ENCODE measurements at places on chromosomes 7 and 10.

DNA sequence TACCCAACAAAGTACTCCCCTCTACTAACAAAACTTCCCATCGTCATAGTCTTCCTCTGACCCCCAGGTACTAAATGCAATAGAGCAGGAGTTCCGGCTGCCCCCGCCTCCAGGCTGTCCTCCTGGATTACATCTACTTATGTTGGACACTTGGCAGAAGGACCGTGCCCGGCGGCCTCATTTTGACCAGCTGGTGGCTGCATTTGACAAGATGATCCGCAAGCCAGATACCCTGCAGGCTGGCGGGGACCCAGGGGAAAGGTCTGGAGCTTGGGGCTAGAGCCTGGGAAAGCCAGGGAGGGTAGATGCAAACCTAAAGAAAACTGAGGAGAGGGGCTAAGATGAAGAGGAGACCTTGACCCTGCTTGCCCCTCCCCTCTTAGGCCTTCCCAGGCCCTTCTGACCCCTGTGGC lies 15.3 kb downstream of the EPHB6 start:
- no peak for DNase-seq

GRCh38 chr10:24822590-24822989 lies 98.9 kb upstream of the ARHGAP21 start:
- no peak for DNase-seq

GRCh38 chr10:44198780-44199097 lies 186.2 kb downstream of the CXCL12 start:
- no peak for DNase-seq

DNA sequence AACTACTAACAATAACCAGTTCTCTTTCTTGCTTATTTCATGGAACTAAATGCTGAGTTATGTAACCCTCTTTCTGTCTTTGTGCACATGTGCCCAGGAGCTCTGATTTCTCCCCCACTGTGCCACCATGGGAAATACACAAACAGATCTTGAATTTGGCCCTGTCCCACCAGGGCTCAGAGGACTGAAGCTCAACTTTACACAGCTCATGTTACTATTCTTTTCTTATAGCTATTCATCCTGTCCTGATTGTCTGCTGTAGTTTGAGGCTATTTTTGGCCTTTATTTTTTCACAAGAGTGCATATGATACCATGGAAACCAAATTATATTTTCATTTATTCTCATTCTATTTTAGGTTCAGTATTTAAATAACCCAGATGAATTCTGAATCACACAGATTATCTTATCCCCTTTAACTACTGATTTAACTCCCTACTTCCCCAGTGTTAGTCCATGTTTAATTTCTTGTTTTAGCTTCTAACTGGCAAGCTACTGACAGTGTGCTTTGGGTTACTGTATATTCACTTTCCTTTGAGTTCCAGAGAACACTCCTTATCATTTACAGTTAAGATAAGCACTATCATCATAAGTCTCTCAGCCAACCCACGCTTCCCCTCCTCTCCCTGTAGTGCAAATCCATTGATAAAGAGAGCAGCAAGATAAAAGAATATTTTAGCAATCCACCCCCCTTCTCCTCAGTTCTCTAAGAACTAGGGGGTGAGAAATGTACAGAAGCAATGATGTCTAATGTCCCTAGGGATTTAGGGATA lies 71.8 kb upstream of the GSDME start:
- DNase-seq, result peak; percentile 20

DNA sequence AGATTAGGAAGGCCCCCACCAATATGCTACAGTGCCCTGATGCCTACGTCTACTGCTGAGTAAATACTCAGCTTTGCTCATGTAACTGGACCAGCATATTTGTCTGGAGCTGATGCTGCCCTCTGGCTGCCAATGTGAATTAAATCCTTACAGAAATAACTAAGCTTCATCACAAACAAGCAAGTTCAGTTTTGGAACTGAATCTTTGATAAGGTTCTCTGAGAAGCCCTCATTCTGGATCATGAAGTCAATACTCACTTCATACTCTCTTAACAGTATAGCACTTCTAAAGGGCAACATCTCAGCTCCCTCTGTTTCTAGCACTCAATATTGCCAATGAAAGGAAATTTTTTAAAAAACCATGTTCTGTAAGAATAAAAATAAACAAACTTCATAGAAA lies 246.7 kb downstream of the ETV1 start:
- DNase-seq, result peak; percentile 46

- DNase-seq, result no peak
These were observed 76.2 kb downstream of the VIPR2 start for GRCh38 chr7:159068488-159068811.

GRCh38 chr7:127477295-127478023 lies 85.0 kb upstream of the ZNF800 start:
- no peak for DNase-seq

GRCh38 chr10:71753091-71753959 lies 20.0 kb downstream of the VSIR start:
- DNase-seq, result no peak

- DNase-seq, result peak; percentile 45
These were observed 17.6 kb downstream of the NT5C3A start for GRCh38 chr7:33044986-33045385.

- DNase-seq, result no peak
These were observed 27.2 kb downstream of the ANK3 start for GRCh38 chr10:60362461-60362860.

GRCh38 chr10:97311111-97311626 lies 7.9 kb upstream of the FRAT1 start:
- DNase-seq, result no peak

- DNase-seq, result no peak
These were observed 266.8 kb downstream of the SORCS1 start for GRCh38 chr10:106897719-106898118.

DNA sequence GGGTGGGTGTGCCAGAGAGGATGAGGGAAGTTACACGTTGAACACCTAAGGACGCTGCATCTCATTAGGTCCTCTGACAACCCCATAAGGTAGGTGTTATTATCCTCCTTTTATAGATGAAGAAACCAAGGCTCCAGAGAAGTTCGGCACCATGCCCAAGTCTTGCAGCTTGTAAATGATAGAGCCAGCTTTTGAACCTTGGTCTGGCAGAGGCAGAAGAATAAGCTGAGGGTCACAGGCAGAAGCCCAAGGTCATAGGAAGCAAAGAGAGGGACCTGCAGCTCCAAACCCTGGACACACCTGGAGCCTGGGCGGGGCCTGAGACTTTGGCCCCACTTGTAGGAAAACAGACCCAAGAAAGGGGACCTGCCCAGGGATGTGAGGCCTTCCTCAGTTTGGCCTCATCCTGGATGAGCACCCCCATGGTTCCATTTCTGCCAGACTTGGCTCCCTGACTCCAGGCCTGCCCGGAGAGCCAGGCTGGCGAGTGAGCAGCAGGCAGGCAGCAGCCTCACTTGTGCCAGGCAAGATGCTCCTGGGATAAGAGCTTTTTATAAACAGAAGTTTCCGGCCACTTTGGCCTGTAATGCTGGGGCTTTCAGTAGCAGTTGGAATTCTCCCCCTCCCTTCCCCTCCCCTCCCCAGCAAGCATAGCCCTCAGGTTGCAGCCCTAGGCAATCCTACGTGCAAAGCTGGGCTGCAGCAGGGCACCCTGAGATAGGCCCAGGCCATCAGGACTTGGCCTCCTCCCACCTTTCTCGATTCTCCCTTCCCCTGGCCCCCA lies 2.4 kb downstream of the KCNH2 start:
- DNase-seq, result no peak

DNA sequence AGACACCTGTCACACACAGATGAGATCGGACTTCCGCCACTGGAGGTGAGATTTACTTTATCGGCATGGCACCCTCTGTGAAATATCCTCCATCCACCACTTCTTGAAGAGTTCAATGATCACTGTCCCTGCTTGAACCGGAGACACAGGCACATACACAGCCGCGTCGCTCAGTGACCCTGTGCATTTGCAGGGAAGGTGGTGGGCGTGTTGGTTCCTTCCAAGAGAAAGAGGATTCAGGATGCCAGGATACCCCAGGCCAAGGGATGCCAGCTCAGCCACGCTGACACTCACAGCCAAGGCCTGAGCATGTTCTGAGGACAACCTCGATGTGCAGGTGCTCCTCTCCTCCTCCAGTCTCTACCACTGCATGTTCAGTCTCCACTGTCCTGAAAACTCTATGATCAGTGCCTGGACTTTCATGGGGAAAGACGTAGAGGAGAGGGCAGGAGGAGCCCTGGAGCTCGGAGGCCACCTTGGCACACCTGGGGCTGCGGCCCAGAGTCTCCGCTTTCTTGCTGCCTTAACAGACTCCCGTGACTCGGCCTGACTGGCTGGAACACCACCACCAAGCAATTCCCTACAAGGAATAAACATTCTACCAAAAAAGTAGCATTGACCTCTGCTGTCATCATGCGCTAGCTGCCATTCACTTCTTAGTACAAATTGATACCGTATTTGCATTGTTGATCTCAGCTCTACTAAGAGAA lies 115.2 kb downstream of the TCERG1L start:
- no peak for DNase-seq

GRCh38 chr7:131042269-131043160 lies 285.2 kb upstream of the MKLN1 start:
- no peak for DNase-seq

GRCh38 chr7:67711706-67712105 lies 715.1 kb downstream of the TYW1 start:
- no peak for DNase-seq

DNA sequence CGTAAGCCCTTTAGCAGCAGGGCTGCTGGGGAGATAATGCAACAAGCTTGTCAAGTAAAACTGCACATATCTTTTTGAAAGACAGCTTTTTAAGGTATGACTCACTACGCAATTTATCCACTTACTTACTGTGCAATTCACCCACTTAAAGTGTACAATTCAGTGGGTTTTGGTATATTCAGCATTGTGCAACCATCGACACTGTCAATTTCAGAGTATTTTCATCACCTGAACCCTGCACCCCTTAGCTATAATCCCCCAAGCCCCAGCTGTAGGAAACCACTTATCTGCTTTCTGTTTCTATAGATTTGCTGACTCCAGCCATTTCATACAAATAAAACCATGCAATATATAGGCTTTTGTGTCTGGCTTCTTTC lies 168.0 kb downstream of the PTPN20 start:
- DNase-seq, result peak; percentile 47

- DNase-seq, result peak; percentile 53
These were observed 33.1 kb downstream of the GLRX3 start for GRCh38 chr10:130169136-130169859.

DNA sequence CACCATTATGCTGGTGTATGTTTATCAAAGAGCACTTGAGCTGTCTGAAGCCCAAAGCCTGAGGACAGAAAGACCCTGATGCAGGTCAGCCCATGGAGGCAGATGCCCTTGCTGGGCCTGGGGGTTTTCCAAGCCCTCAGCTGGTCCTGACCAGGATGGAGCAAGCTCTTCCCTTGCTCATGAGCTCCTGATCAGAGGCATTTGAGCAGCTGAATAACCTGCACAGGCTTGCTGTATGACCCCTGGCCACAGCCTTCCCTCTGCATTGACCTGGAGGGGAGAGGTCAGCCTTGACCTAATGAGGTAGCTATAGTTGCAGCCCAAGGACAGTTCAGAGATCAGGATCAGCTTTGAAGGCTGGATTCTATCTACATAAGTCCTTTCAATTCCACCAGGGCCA lies 13.0 kb downstream of the AQP1 start:
- no peak for DNase-seq

- DNase-seq, result peak; percentile 90
These were observed 63.9 kb upstream of the AHR start for GRCh38 chr7:17234398-17235031.

DNA sequence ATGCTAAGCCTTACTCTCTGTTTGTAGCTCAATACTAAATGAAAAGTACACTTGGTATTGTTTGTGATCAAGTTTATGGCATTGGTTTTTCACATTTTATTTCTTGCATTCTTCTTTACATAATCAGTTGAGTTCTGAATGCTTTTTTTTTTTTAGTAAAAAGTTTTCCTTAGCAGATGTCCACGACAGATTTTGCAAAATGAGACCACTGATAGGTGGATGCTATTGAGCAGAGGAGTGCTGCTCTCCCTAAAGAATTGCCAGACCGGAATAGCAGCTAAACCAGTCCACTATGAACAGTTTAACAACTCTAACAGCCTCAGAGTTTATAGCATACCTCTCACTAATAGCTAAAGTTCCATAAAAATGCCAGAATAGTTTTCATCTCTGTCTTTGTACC lies 225.1 kb upstream of the CACNA2D1 start:
- no peak for DNase-seq

- peak; percentile 38 for DNase-seq
These were observed 14.5 kb downstream of the KLF14 start for GRCh38 chr7:130719541-130719940.

DNA sequence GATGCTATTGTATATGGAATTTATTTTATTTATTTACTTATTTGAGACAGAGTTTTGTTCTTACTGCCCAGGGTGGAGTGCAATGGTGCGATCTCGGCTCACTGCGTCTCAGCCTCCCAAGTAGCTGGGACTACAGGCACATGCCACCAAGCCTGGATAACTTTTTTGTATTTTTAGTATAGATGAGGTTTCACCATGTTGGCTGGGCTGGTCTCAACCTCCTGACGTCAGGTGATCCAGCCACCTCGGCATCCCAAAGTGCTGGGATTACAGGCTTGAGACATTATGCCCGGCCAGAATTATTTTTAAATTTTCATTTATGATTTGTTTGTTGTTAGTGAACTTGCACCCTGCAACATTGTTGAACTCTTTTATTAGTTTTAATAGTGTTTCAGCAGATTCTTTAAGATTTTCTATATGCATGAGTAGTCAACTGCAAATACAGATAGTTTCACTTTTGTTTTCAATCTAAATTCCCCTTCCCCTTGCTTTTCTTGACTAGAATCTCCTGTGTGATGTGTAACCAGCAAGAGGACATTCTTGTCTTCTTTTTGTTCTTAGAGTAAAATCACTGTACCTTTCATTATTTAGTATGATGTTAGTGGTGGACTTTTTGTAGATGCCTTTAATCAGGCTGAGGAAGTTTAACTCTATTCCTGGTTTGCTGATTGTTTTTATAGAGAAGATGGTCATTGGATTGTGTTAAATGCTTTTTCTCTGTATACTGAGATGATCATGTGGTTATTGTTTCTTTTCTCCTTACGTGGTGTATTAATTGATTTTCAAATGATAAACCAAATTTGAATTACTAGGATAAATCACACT lies 27.8 kb downstream of the ZNF33A start:
- DNase-seq, result no peak

- peak; percentile 51 for DNase-seq
These were observed 537 bp downstream of the FOXK1 start for GRCh38 chr7:4682621-4683042.

GRCh38 chr7:32936689-32937088 lies 20.6 kb upstream of the FKBP9 start:
- DNase-seq, result no peak

GRCh38 chr7:82291931-82292330 lies 151.6 kb downstream of the CACNA2D1 start:
- DNase-seq, result peak; percentile 53

- DNase-seq, result no peak
These were observed 68.1 kb downstream of the CALN1 start for GRCh38 chr7:72343991-72344390.

DNA sequence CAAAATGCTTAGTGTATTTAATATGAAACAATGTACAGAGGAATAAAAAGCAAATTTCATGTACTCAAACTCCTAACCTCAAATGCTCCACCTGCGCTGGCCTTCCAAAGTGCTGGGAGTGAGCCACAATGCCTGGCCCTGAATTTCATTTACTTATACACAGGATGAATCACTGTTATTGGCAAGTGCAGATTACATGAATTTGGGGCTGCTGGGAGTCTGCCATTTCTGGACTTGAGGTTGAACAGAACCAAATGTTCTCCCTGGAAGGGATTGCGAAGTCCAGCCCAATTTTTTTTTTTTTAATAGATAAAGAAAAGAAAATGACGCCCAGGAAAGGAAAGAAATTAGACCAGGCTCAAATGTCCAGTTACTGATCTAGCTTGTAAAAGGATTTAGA lies 6.8 kb upstream of the CSTF2T start:
- peak; percentile 48 for DNase-seq
